HFFc6 (cell line): ENCODE measurements at places on chromosomes 13 and 19. TPM values are rescaled to one million over a fixed set of nuclear protein-coding genes. Genes with fewer than 3 reads are reported as not detected.

DNA sequence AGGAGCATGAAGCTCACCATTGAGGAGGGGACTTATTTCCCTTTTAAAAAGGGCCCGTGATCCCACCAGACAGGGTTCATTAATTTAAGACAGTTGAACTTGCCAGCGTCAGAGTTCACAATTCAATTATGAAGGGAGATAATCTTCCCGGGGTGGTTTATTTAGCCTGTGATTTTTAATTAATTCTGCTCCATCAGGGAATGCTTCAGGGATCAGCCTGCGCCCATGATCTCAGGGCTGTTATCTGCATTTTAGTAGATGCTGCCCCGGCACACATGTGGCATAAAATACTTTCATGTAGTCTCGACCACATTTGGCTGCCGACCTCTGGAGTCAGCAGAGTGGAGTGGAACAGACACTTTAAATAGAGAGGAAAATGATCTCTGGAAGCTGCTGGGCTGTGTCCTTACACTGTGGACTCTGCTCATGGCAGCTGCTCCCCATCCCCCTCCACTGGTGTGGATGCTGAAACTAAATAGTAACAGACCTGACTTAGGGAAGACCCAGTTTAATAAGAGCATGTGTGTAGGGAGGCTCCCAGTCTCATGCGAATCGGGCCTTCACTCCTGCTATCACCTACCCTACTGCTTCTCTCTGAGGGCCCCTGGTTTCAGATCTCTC lies 256.9 kb downstream of the TEX29 start:
- no peak for DNase-seq

DNA sequence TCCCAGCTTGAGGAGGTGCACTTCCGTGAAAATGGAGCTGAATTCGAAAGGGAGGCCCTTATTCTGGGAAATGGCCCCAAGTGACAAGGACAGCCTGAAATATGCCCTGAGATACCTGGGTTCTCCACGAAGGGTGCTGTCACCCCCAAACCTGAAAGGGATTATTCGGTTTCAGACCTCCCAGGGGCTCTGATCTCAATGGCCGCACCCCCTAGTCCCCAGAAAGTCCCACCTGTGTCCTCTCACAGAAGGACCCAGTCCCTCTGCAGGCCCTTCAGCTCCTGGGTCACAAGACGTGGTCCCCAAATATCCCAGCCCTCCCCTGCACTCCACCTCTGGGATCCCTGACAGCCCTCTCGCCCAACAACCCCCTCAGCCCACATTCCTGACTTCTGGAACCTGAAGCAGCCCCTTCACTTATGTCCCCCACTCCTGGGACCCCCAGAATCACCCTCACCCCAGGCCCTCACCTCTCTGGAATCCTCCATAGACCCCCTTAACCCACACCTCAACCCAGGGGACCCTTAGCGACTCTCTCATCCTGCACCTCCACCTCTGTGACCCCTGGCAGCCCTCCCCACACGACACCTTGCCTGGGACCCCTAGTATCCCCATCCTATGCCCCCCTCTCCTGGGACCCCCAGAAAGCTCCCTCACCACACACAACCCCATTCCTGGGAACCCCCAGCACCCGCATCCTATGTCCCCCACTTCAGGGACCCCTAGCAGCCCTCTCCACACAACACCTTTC lies 606 bp downstream of the SYNGR4 start:
- DNase-seq, result no peak

GRCh38 chr19:51479531-51480331 lies 1.4 kb downstream of the CEACAM18 start:
- DNase-seq, result no peak

- DNase-seq, result no peak
These were observed 814 bp downstream of the NBEA start for GRCh38 chr13:34942732-34943435.

DNA sequence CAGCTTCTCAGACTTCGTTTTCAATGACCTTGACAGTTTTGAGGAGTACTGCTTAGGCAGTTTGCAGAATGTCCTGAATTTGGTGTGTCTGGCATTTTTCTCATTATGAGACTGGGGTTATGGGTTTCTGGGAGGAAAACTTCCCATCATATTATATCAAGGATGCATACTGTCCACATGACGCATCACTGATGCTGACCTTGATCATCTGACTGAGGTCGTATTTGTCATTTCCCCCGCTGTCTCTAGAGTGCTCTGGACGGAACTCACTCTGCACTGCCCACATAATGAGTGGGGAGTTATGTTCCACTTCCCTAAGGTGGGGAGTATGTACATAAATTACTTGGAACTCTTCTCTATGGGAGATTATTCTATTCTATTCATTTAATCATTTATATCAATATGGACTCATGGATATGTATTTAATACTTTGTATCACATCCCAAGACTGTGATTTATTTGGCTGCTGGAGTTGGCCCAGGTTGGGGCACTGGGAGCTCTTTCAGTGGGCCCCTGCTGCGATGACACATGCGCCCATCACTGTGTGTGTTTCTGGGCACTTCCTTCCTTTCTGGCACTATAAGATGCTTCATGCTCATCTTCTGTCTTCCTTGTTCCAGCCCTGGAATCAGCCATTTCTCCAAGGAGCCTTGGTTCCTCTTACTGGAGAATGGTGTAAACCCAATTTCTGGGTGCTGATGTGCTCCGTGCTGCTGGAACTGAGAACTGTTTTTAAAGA lies 138.6 kb downstream of the MIPEP start:
- no peak for DNase-seq

- DNase-seq, result no peak
These were observed 53.5 kb downstream of the KATNAL1 start for GRCh38 chr13:30253830-30254229.

DNA sequence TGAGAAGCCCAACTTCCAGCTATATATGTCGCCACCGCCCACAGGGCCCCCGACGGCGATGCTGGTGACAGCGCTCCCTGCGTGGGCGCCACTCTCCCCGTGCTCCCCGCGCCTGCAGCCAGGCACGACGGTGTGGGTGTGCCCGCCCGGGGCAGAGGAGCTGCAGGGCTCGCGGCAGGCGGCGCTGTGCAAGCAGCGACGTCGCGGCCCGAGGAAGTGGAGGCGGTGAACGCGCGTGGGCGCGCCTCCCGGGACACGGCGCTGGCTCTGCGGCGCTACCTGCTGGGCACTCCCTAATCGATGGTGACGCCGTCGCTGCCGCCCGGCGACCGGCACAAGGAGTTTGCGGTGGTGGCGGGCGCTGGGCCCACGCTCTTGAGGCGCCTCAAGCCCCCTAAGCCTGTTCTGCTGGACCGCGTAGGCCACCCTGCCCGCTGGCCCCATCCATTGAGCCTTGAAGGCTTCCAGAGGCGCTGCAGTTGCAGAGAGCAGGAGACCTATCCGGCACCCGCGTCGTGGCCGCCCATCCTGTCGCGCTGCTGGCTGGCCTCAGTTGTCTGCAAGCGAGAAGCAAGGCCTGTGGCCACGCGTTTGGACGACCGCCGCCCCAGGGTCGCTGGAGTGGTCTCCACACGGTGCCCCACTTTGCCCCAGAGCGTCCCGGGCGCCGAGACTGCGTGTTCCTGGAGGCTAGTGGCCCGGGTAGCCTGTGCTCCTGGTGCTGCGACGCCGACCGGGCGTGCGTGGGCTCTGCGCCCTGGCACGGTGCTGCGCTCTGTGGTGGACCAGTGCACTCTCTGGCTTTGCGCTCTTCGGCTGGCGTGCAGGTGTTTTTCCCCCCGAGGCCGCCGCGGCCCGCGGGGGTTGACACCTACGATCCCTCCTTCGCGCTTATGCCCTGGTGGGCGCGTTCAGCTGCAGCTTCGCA lies 23.1 kb downstream of the LRFN3 start:
- no peak for DNase-seq

GRCh38 chr13:113475280-113475679 lies 15.2 kb downstream of the DCUN1D2 start:
- DNase-seq, result no peak

GRCh38 chr13:111325941-111326620 lies 5.6 kb downstream of the TEX29 start:
- DNase-seq, result no peak

DNA sequence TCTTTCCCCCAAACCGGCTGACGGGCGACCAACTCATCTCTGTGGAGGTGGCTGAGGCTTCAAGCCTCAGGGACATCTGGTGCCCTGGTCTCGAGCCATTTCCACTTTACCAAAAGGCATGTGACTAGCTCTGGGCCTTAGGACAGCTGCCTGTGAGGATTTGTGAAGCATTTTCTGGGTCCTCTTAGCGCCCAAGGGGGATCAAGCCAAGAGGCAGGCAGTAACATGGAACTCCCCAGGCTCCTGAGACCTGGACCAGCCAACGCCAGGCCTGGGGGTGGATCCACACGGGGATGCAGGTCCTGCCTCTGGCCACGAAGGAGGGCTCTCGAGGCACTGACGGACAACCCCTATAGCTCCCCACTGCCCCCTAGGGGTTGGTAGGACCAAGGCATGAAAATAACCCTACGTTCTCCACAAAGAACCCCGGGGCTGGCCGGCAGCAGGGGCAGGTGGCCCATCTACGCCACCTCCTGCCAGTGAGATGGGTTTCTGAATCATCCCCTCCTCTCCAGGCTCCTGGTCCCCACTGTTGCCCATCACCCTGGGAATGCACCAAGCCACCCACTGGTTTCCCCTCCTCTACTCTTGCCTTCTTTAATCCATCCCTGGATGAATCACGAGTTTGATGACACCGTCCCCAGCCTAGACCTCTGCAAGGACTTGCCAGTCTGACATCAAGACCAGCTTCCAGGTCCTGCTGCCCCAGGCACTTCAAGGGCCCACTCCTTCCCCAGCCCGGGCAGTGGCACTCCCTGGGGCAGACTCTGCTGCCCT lies 7.0 kb upstream of the MYDGF start:
- no peak for DNase-seq

DNA sequence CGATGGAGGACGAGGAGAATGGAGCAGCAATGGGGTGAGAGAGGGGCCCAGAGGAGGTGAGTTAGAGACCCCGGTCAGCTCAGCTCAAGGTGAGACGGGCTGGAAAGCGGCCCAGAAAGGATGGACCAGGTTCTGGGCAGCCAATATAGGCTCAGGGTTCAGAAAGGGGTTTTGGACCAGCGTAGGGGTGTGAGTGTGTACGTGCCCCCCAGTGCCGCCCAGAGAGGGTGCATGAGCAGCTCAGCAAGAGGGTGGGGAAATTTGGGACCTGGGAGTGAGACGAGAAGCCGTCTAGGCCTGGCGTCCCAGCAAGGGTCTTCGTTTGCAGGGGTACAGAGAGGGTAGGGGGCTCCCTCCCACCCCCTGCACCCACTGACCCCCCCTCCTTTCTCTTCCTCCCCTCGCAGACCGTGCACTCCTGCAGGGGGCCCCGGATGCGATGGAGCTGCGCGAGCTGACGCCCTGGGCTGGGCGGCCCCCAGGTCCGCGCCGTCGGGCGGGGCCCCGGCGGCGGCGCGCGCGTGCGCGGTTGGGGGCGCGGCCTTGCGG lies 12.1 kb downstream of the FUT6 start:
- no peak for DNase-seq

DNA sequence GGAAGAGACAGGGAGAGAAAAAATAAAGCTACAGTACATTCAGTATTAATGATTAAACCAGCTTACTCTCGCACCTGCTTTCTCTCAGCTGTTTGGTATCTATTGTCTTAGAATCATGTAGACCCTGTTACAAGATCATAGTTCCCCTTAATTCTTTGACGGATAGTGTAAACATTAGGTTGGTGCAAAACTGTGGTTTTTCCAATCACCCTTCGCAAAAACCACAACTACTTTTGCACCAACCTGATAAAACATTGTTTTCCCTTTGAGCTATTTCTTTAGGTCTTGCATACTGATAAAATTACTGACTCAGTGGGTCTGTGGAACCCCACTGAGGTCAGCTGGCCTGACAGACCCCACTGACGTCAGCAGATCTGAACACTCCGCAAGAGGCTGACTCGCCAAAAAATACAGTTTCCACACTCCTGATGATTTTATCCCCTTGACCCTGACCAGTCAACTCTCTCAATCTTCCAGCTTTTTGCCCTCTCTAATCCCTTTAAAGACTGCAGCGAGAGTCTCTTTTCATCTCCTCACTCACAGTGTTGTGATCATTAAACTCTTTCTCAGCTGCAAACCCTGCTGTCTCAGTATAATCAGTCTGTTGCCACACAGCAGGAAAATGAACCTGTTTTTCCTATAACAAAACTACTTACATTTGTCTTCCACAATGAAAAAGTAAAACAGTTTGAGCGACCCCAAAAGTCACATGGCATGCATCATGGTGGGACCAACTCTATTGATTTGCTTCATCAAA lies 123.9 kb downstream of the SLITRK6 start:
- no peak for DNase-seq

- DNase-seq, result peak; percentile 28
These were observed 6.7 kb upstream of the ERFL start for GRCh38 chr19:41934849-41935374.

GRCh38 chr19:5038631-5039271 lies 69.8 kb downstream of the KDM4B start:
- no peak for DNase-seq

DNA sequence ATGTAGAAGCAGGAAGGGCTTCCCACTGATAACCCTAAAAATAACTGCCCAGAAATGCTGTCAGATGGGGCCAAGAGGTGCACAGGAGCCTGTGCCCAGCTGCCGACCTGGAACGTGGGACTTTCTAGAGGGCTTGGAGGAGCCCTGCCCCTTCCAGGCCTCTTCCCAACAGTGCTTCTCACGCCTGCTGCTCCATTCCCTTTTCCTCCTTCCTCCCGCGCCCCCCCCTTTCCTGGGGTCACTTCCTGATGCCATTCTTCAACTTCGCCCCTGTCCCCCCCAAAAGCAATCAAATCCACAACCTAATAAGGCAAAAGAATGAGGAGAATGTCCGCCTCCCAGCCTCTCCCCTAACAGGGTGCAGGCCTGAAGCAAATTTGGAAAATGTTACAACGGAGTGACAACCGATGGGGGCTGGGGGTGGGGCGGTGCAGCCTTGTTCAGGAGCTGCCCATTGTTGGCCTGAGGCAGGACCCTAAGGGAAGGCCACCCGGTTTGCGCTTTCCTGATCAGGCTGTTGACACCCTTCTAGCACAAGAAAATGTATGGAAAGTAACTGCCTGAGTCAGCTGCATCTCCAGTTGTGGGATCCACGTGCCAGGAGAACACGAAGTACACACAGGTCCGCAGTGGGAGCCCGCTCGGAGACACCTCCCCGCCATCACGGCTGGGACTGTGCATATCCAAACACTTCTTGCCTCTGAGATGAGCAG lies 18.7 kb downstream of the ACTN4 start:
- peak; percentile 64 for DNase-seq

GRCh38 chr13:100694722-100695508 lies 20.3 kb upstream of the TMTC4 start:
- DNase-seq, result peak; percentile 4

DNA sequence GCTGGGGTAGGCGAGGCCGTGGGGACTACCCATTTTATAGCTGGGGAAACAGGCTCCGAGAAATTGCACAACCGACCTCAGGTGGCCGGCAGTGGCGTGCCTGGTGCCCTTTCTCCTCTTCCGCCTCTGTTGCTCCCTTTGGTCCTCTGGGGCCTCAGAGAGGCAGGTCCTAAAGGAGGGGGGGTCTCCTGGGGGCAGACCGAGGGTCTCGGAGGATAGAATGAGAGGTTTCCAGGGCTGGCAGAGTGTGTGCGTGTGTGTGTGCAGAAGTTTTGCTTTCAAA lies 11.3 kb downstream of the STX10 start:
- DNase-seq, result no peak

GRCh38 chr19:19463348-19464117 lies 51.8 kb downstream of the TSSK6 start:
- DNase-seq, result peak; percentile 54

The ATP1A3 gene
- 0.10 to 0.57 TPM (median 0.20 TPM) in 3 replicates for total RNA-seq

The ZNF708 gene
- total RNA-seq, result 4.0 to 6.0 TPM (median 4.8 TPM) in 3 replicates

The ZNF534 gene
- not detected in 3 replicates for total RNA-seq

The IGFL3 gene
- 0.37 TPM in 1 of 3 replicates, not detected in the others for total RNA-seq

The DZIP1 gene
- total RNA-seq, result 41.9 and 44.5 TPM in 2 replicates
